Hematopoietic multipotent progenitor cell treated with erythropoietin and hydrocortisone succinate and interleukin-3 and kit ligand, for 17 days (in vitro differentiated cells): ENCODE measurements at places on chromosomes 4 and X.

- no peak for DNase-seq
These were observed 107.0 kb downstream of the IQCM start for GRCh38 chr4:149708513-149709130.

DNA sequence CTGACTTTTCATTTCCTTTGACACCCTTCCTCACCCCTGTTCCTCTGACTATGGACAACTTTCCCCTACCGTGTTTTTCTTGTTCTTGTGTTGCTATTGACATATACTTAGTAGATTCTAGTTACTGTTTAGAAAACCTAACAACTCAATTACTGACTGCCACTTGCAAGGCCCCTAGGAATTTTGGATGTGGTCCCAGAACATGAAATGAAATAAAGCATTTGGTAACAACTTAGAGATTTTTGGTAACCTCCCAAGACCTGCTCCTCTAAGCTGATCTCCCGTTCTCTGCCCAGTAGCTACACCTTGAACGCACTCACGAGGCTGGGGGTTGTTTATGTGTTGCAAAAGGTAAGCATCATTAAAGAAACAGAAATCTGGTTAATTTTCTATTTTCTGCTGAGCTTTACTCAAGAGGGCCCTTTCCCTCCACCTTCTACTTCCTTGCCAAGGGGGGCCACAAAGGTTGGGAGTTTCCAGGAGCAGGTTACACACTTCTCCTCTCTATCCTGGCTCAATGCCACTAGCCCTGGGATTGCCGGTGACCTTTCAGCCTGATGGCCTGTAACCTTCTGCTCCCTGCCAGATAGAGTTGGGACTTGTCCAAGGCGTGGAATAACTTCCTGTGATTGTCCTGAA is 20.5 kb downstream of the GAB3 start:
- no peak for DNase-seq

GRCh38 chr4:186494496-186494895 is 60.9 kb downstream of the MTNR1A start:
- DNase-seq = no peak

DNA sequence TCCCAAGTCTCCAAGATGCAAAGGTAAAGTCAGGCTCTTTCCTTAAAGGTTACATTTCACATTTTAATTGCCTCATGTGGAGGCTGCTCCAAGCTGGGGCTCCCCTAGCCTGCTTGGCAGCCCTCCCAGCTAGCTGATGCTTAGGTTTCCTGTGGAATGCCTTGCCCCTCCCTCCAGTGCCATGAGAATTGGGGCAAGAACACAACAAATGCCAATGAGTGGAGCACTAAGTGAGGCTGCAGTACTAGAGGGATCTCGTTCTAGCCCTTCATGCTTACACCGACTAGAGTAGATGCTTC is 597.7 kb downstream of the MID1IP1 start:
- DNase-seq = no peak

GRCh38 chr4:130747842-130748241 is 1651.9 kb downstream of the C4orf33 start:
- DNase-seq = no peak

GRCh38 chr4:126526335-126526734 is 1106.4 kb upstream of the INTU start:
- DNase-seq = no peak

DNA sequence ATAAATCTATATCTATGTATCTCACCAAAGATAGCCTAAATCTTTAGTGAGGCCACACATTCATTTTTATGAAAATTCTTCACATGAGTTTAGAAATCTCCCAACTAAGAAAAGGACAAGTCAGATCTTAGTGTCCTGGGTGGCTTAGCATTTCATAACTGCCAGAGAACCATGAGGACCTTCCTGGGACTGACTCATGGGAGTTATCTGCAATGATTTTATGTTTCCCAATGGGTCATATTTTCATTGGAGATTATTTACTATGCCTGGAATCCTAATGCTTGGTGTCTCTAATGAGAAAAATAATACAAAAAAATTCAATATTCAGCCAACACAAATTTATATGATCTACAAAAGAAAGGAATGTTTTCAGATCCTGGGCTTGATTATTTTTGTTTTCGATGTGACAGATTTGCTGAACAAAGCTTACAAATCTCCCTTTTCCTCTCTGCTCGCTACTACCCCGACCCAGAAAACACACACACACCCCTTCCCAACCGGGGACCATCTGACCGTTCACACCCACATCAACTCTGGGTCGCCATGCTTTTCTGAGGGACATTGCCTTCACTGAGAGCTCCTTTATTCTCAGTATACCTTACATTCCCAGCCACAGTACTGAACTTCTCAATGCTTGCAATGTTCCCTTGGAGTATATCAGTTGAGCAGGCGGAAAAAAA is 40.1 kb downstream of the SORBS2 start:
- no peak for DNase-seq
